MG63 (cell line): ENCODE measurements at places on chromosomes 6 and 20.
A peak's percentile ranks its signal among the peaks of the same experiment; 100 is the strongest.

- peak; percentile 2 for DNase-seq
These were observed 223.5 kb downstream of the MEI4 start for GRCh38 chr6:77876300-77876699.

GRCh38 chr6:50707652-50708300 lies 5.5 kb upstream of the TFAP2D start:
- DNase-seq, result peak; percentile 73

DNA sequence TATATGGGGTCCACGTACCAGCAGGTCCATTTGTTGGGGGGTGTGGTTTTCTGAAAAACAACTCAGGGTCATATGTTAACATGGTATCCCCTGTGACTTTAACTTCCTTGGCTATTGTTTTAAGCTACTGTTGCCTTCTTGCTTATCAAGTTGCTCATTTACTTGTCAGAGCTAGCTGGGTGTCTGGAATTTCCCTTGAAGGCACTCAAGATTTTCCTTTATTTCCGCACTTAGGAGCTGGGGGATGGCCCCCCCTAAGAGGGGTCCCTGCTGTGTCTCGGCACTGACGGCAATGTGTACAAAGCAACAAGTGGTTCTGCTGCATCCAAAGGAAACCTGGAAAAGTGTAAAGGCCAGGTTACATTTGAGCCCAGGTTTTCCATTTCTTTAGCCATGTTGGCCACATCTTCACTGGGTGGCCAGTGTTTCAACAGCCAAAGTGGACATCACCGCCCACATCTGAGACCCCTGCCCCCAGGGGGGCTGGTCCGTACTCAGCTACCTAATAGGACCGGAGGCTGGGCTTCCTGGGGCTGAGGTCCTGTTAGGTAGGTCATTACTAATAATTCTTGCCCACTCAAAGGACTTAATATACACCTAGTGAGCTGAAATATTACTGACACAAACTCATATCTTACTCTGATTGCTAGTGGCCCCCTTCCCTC lies 24.8 kb upstream of the SYNDIG1 start:
- DNase-seq, result no peak

DNA sequence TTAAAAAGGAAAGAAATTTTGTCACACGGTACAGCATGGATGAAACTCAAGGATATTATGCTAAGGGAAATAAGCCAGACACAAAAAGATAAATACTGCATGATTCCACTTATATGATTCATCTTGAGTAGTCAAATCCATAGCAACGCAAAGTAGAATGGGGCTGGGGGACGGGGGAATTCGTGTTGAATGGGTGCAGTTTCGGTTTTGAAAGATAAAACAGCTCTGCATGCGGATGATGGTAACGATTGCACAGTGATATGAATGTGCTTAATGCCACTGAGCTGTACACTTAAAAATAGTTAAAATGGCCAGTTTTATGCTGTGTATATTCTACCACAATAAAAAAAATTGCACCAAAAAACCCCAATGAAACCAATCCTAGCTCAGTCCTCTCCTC lies 52.9 kb upstream of the SIRPA start:
- no peak for DNase-seq

DNA sequence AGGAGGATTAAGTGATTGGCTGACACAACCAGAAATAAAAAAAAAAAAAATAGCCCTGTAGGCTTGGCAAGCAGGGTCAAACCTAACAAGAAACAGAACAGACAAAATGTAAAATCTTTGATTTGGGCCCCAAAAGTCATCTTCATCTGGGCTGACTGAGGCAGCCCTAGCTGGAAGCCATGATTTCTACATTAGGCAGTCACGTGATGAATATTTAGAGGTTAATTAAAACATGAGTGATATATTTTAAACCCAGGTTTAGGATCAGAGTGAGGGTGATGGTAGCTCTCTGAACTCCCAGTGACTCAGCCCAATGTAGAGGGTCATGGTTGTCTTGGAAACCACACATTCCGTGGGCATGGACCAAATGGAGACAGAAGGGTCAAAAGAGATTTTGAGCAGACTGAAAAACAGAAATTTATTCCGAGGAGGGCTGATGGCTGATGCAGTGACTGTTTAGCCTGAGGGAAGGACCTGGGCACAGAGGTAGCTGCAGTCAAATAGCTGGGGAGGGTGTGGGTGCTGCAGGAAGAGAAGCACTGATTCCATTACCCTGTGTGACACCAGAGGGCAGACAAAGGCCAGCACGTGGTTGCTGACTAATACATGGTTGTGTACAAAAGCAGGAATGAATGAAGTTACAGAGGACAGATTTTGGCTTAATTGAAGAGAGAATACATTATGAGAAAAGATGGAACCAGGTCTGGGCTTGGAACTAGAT lies 573.1 kb upstream of the CHD6 start:
- peak; percentile 12 for DNase-seq

DNA sequence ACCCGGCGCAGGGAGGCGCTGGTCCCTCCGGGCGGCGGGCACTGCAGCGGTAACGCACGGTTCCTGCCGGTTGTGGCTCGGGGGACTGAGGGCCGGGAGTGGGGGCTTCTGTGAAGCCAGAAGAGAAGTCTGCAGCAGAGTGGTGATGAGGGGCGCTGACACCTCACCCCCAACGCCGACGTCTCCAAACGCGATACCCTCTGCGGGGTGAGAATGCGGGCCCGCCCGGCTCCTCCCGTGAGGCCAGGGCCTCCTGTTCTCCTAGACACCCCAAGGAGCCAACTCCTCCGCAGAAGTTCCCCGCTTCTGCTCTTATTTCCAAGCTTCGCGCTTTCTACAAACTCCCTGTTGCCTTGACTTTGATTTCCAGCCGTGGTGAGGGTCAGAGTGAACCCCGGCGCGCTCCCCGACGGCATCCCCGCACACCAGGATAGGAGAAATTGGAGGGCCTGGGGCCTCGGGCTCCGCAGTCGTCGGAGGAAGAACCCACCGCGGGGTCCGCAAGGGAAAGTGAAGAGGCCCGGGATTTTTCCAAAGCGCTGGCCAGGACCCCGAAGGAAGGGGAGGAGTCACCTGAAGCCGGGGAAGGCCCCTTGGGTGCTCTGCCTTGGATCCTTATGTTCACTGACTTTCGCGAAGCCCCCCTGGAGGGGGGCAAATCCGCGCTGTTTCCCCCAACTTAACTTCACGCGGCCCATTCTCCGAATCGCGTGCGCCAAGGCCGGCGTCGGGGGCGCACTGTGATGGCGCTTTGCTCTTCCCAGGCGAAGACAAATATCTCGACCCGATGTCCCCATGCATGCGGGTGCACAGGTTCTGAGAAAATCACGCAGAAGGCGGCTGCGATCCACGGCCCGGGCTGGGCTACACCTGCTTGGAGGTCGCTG lies 3.1 kb upstream of the INSM1 start:
- no peak for DNase-seq

DNA sequence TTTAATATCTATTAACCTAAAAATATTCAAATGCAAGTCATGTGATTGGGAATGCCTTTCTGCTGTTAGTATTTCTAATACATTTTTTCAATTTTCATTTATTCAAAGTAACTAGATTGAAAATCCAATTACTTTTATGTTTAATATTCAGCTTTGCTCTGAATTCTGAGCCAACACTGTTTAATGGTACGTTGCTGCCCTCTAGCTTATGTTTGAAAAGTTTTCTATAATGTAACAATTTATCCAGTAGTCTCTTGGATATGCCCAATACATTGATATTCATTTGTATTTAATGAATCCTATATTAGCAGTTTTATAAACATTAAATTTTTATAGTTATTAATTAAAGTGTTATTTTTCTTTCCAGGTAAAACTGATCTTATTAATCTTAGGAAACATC lies 47.4 kb downstream of the LGSN start:
- no peak for DNase-seq

DNA sequence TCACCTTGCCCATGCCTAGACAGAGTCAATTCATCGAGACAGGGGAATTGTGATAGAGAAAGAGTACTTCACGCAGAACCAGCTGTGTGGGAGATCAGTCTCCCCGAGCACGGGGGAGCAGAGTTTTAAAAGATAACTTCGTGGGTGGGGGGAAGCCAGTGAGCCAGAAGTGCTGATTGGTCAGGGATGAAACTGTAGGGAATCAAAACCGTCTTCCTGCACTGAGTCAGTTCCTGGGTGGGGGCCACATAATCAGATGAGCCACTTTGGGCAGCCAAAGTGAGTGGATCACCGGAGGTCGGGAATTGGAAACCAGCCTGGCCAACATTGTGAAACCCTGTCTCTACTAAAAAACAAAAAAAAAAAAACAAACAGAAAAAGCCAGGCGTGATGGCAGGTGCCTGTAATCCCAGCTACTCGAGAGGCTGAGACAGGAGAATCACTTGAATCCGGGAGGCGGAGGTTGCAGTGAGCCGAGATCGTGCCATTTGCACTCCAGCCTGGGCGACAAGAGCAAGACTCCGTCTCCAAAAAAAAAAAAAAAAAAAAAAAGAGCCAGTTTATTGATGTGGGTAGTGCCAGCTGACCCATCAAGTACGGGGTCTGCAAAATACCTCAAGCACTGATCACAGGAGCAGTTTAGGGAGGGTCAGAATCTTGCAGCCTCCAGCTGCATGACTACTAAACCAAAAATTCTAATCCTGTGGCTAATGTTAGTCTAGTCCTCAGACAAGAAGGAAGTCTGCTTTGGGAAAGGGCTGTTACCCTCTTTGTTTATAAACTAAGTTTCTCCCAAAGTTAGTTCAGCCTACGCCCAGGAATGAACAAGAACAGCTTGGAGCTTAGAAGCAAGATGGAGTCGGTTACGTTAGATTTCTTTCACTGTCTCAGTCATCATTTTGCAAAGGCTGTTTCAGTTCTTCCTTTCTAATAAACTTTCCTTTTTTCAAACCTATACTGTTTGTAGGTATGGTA lies 3.9 kb upstream of the TRIM39 start:
- DNase-seq, result peak; percentile 31

- DNase-seq, result no peak
These were observed 613.0 kb downstream of the UTRN start for GRCh38 chr6:144898052-144898689.

DNA sequence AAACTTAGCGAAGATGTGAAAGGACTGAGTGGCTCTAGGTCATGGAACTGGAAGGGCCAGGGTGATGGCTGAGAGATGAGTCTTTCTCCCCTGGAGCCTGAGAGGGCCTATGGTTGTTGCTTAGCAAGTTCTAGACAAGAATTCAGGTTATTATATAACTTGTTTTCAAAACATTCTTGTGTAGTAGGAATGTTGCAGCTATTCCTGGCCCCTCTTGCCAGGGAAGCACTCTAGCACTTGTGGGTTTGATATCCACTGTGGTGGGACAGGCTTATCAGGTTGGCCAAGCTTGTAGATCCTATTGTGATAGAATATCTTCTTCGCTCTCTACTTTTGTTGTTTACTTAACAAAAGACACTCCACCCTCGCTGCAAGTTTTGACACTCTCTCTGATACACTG lies 211.8 kb upstream of the CITED2 start:
- no peak for DNase-seq

DNA sequence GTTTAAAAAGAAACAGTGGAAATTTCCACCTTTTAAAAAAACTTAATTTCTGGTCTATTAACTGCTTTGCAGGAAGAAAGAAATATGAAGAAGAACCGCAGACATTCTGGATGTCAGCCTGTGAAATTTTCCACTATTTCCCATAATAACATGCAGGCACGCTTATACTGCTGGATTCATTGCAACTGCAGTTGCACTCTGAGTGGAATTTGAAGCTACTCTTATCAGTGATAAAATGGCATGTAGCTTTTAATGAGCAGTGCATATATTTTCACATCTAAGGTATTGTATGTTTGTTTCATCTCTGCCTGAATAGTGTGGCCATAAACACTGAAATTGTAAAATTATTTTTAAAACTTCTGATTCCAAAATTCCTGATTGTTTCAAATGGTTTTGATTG lies 28.2 kb downstream of the NCOA3 start:
- no peak for DNase-seq

DNA sequence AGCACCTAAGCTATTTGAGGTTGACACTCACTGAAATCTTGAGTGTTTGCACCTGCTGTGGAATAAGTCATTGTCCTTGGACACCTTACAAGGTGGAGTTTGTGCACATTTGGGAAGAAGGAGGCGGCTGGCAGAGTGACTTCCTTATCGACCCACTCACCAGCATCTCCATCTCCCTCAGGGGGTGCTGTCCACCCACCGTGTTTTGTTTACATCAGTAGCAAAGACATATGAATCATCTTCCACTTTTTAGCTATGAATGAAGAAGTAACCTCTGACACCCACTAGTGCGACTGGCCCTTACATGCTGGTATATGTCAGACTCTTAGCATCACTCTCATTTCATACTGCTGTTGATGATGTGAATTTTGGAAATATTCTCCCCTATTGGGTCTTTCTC lies 119.5 kb upstream of the SGK1 start:
- peak; percentile 25 for DNase-seq

DNA sequence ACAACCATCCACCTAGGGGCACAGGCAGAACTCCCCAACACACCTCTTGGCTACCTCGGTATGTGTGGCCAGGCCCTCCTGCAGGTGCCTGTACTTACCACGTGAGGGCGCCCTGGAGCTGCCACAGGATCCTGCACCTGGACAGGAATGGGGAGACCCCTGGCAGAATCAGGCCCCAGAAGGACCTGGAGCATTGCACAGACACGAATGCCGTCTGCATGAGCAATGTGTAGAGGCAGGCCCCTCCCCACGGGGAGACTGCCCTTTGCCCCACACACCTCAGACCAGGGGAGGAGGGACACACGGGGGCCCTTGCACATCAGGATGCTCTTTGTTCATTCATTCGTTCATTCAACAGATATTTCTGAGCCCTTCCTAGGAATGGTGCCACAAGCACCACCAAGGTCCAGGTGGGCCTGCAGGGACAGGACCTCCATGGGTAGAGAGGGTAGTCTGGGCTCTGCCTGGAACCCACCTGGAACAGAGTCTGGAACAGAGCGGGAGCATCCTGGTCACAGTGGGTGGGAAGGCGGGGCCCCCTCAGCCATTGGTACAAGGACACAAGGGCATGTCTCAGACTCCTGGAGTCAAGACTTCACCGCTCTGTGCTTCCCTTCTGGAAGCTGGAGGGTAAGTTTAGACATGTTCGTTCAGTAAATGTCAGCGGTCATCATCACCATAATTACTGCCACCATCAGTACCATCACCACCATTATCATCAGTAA lies 32.3 kb downstream of the YTHDF1 start:
- peak; percentile 30 for DNase-seq

GRCh38 chr20:59182401-59183044 lies 18.9 kb downstream of the ZNF831 start:
- no peak for DNase-seq

- no peak for DNase-seq
These were observed 225.5 kb upstream of the MARCKS start for GRCh38 chr6:113631666-113632065.

- no peak for DNase-seq
These were observed 26.1 kb upstream of the KLHL31 start for GRCh38 chr6:53691667-53692133.

- no peak for DNase-seq
These were observed 39.0 kb downstream of the FARS2 start for GRCh38 chr6:5300206-5300764.

- no peak for DNase-seq
These were observed 1.6 kb downstream of the PHF1 start for GRCh38 chr6:33412140-33413009.

- DNase-seq, result no peak
These were observed 189.5 kb upstream of the GMDS start for GRCh38 chr6:2434912-2435311.

GRCh38 chr6:9540534-9541126 lies 874.2 kb downstream of the TFAP2A start:
- no peak for DNase-seq
